ENCODE measurements at places on chromosomes 4 and X. TPM values are rescaled to one million over a fixed set of nuclear protein-coding genes. Genes with fewer than 3 reads are reported as not detected.

DNA sequence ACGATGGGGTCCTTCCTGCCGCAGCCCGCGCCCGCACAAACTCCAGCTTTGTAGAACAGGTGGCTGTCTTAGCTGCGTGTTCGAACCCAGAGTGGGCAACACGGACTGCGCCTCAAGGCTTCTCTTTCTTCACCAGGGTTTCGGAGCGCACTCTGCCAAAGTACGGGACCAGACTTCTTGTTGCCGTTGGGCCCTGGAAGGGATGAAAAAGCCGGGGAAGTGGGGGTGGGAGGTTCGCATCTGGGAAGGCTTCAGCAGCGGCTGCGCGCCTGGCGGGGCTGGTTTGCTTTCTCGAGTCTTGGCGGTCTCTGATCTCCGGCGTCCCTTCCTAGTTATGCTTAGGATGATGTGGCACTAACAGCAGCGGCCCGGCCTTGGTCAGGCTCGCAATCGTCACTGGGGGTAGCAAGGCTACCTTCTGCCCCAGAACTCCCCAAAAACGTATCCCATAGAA lies 673 bp downstream of the PARM1 start:
- no peak for DNase-seq

Gene XAGE1A
- total RNA-seq: not detected

GRCh38 chrX:9337046-9337445 lies 127.8 kb upstream of the TBL1X start:
- DNase-seq: no peak

DNA sequence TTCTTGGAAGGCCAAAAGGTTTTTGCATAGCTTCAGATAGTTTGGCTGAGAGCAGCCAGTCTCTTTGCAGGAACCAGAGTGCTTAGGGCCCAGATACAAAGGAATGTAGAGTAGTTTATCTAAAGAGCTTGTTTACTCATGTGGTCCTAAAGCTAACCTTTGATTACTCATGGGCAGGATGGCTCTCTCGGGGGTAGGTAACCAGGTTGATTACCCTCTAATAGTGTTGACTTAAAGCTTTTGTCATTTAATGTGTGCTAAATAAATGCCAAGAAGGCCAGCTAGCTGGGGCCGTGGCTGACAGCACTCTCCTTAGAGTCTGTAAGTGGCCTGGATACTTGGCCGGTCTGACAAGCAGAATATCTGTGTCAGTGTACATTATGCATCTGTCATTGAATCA lies 69.7 kb upstream of the MAGEB16 start:
- no peak for DNase-seq

DNA sequence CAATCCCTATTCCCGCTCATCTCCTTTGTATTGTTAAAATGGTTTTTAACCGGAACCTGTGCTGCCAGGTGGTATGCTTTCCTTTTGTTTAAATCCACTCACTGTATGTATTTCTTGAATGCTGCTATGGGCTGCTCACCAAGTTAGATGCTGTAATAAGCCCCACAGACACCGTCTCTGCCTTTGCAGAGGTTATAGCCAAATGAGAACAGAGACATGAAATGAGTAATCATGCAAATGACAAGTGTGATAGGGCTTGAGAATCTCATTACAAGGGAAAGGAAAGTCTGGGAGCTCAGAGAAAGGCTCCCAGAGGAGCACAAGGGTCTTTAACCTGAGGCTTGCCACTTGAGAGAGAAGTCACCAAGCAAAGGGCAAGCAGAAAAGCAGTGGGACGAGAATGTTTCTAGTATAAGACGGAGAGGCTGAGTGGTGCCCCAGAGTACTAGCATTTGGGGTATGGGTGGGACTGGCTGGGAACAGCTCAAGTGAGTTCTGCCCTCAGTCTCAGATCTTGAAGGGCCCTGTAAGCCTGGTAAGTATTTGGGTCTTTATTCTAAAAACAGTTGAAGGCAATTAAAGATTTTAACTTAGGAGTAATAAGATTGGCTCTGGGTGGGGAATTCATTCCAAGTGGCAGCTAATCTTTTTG lies 110.8 kb upstream of the H2AZ1 start:
- no peak for DNase-seq

GRCh38 chr4:7398788-7399439 lies 35.8 kb downstream of the PSAPL1 start:
- DNase-seq: no peak
